ENCODE measurements at places on chromosomes 6 and 20.

GRCh38 chr6:3152689-3153088 is 4.7 kb downstream of the TUBB2A start:
- no peak for DNase-seq

- DNase-seq = no peak
These were observed 6.7 kb upstream of the EMILIN3 start for GRCh38 chr20:41373251-41373783.

GRCh38 chr6:123027408-123027807 is 31.4 kb downstream of the CLVS2 start:
- no peak for DNase-seq

DNA sequence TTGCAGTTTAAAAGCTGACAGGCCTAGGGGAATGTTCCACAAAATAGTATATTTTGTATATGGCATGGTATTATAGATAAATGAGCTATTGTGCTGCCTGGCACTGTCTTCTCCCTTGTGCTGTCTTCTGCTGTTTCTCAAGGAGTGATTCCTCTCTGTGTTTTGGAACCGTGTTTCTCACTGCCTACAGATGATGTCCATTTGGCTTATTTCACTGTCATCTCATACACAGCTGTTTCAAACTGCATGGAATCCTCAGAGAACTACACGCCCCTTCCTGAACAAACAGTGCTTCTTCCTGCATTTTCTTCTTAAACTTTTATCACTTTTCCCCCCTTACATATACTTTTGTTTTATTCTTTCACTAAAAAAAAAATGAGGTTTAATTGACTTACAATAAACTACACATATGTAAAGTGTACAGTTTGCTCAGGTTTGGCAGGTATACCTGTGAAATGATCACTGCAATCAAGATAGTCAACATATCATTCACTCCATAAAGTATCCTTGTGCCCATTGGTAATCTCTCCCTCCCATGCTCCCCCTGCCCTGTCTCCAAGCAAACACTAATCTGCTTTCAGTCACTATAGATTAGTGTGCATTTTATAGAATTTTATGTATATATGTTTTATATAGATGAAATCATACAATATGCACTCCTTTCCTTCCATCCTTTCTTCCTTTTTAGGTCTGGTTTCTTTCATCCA is 43.0 kb downstream of the CBFA2T2 start:
- no peak for DNase-seq

DNA sequence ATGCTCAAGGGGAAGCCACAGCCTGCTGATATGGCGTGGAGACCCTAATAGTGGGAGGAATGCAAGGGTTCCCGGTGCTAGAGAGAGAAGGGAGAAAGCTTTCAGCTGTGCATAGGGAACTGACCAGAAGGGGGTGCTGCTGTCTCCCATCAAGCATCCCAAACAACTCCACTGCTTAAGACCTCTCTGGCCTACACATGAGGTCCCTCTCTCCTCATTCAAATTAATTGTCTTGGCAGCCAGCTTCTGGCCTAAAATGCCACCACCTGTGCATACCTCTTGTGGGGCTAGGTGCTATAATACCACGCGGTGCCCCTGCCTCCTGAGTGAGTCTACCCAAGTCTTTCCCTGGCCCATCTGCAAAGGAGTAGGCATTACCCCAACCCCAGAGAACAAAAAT is 14.5 kb downstream of the ADISSP start:
- DNase-seq = no peak

- DNase-seq = no peak
These were observed 40.3 kb upstream of the CCDC167 start for GRCh38 chr6:37540029-37540352.

DNA sequence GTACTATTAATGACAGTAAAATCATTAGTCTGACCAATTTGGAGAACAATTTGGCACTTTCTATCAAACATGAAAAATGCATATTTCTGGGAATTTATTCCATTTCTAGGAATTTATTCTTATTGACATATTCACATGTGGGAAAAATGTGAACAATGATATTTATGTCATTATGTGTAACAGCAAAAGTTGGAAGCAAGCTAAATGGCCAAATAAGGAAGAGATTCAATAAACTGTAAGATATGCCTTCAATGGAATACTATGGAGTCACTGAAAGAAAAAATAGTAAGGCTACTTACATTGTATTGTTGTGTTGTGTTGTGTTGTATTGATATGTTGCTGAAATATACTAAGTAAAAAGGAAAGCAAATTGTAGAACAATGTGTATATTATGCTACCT is 100.5 kb upstream of the EDN1 start:
- DNase-seq = no peak

DNA sequence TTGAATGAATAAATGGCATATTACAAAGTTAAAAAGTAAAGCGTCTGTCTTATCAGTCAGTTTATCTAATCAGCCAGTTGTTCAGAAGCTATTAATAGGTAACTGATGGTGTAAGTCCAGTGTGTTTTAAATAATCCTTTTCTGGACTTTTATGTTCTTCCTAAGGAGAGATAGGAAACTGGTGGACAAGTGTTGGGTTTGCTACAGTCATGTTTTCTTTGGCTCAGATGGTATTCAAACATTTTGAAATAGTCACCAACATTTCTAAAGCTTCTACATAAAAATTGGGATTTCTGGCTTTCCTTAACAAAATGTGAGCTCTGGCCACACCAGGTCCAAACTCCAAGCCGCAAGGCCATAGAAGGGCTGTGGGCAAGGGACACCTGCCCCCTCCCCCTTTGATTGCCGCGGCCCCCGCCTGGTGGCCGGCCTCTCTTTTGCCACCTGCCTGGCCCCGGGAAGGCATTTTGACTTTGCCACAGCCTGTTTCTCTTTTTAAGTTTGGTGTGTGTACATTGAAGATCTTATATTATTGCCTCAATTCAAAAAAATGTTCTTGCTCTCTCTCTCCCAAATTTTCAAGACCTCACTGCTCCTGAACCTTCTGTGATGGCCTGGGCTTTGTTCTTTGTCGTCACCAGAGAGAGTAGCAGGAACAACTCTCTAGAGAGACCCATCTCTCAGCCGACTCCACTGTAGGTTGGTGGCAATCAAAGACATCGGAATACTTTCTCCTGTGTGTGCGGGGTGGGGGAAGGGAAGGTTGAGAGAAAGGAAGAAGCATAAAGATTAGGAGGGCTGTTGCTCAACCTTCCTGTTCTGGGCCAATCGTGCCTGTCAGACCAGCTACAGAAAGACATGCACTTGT is 84.0 kb upstream of the ZNF217 start:
- DNase-seq = no peak

- no peak for DNase-seq
These were observed 31.8 kb downstream of the SNX14 start for GRCh38 chr6:85561750-85562357.

- no peak for DNase-seq
These were observed 54.9 kb upstream of the MPC1 start for GRCh38 chr6:166437661-166438060.

DNA sequence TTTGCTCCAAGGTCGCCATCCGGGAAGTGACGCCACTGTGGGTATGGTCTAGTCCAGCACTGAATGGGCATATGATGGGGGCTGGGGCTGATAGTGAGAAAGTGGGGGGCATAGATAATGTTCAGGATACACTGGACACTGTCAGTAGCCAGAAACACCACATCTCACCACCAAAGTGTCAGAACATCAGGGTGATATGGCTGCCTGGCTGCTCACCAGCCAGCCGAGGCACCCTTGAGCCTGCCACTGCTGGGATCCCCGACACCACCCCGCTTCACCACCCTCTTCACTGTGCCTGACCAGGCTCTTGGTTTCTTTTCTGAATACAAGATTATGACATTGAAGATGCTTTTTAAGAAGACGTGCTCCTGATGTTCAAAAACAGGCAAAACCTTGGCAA is 46.9 kb downstream of the SIRPA start:
- DNase-seq = no peak

DNA sequence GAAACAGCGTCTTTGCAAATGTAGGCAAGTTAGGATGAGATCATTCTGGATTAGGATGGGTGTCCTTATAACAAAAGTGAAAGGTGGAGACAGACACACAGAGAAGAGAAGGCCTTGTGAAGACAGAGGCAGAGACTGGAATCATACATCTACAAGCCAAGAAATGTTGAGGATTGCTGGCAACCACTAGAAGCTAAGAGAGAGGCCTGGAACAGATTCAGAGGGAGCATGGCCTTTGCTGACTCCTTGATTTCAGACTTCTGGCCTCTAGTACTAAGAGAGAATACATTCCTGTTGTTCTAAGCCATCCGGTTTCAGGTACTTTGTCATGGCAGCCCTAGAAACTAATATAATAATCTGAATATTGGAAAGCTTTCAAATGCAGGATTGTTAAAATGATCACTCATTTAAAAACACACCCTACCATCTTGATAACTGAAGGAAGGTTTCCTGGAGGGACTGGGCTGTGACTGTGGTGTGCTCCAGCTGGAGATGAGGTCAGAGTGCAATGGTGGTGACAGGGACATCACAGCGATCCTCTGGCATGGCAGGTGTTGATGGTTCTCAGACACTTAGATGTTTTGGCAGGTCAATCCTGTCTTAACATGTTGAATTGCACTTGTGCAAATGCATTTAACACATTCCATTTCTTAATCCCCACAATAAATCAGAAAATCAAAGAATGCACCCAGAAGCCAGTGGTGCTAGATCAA is 25.1 kb downstream of the CD83 start:
- no peak for DNase-seq

DNA sequence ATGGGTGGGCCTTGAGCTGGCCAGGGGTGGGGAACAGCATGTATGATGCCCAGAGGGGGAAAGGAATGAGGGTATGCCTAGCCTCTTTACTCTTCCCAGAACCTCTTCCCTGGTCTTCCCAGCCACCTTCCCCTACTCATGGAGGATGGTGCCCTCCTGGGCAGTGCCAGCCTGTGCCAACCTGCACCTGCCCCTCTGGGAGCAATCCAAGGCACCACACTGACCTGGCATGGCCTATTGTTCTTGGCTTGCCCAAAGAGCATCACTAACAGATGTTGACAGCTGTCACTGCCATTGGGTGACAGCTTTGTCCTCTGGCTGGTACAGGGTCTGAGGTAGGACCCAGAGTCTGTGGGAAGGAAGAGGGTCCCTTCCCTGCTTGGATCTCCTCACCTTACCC is 12.9 kb downstream of the LPIN3 start:
- DNase-seq = no peak

DNA sequence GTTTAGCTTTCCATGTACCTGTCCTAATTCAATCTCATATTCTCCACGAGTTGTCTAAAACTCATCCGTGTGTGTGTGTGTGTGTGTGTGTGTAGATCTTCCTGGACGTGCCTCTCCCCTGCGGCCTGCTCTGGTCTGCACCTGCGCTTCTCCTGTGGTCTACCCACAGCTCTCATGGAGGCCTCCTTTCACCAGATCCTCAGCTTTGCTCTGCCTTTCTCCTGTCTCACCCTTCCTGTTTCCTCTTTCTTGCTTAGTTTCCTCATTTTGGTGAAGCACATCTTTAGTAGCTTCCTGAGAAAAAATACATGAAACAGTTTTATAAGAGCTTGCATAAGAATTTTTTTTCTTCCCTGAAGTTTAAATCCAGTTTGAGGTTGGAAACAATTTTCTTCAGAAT is 18.1 kb downstream of the SLX4IP start:
- DNase-seq = no peak

DNA sequence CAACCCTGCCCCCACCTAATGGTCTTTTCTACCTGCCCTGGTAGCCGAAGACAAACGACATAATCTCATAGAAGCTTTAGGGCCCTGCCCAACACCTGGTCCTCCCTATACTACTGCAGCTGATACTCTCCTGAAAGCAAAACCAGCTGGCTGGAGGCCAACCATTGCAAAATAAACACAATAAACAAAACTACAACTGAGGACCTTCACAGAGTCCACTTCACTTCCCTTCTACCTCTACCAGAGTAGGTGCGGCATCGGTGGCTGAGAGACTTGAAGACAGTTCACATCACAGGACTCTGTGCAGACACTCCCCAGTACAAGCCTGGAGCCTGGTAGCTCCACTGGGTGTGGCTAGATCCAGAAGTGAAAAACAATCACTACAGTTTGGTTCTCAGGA is 476.2 kb downstream of the MMUT start:
- DNase-seq = no peak

GRCh38 chr20:47343007-47343472 is 13.5 kb downstream of the ZMYND8 start:
- no peak for DNase-seq

- DNase-seq = no peak
These were observed 950 bp downstream of the KCTD20 start for GRCh38 chr6:36443471-36444428.

GRCh38 chr6:159887761-159888160 is 3.0 kb upstream of the MAS1 start:
- DNase-seq = no peak

GRCh38 chr6:66962082-66962481 is 1255.1 kb upstream of the EYS start:
- DNase-seq = no peak

- DNase-seq = no peak
These were observed 6.0 kb upstream of the MTG2 start for GRCh38 chr20:62176866-62177265.

DNA sequence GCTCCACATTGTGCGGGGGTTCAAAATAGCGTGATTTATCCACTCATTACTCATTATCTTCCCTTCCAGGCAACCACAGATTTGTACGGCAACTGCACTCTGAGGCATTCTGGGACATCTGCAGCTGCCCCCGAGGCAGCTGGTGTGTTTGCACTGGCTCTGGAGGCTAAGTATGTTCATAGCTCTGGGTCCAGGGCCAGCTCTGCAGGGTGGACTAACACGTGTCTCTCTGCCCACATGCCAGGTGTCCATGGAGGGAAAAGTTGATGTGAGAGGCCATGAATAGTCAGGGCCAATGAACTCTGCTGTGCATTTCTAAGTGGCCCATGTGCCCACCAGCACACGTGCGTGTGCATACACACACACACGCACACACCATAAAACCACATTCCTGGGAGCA is 74.9 kb downstream of the BFSP1 start:
- no peak for DNase-seq

GRCh38 chr6:56101141-56101553 is 146.2 kb downstream of the COL21A1 start:
- DNase-seq = no peak

- no peak for DNase-seq
These were observed 7.4 kb downstream of the PERP start for GRCh38 chr6:138099832-138100231.

DNA sequence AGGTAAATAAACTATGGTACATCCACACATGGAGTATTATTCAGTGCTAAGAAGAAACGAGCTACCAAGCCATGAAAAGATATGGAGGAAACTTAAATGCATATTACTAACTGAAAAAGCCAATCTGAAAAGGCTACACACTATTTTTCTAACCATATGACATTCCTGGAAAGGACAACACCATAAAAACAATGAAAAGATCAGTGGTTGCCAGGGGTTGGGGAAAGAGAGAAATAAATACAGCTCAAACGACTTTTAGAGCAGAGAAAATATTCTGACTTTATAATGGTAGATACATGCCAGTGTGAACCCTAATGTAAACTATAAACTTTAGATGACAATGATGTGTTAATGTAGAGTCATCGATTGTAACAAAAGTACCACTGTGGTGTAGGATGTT is 225.9 kb upstream of the BTBD3 start:
- no peak for DNase-seq

- DNase-seq = no peak
These were observed 57.4 kb downstream of the MOCS1 start for GRCh38 chr6:39876826-39877225.

- DNase-seq = no peak
These were observed at the start of gene KIAA0408 for GRCh38 chr6:127459231-127459641. KIAA0408 (minus strand) TSS chr6:127459389; CDS start chr6:127453981, 5,408 bp downstream.

- DNase-seq = no peak
These were observed 123.1 kb downstream of the RPS12 start for GRCh38 chr6:132937466-132937906.

Data from esophagus squamous epithelium (tissue), 5 donors.